ENCODE measurements at places on chromosomes 16 and 17.

DNA sequence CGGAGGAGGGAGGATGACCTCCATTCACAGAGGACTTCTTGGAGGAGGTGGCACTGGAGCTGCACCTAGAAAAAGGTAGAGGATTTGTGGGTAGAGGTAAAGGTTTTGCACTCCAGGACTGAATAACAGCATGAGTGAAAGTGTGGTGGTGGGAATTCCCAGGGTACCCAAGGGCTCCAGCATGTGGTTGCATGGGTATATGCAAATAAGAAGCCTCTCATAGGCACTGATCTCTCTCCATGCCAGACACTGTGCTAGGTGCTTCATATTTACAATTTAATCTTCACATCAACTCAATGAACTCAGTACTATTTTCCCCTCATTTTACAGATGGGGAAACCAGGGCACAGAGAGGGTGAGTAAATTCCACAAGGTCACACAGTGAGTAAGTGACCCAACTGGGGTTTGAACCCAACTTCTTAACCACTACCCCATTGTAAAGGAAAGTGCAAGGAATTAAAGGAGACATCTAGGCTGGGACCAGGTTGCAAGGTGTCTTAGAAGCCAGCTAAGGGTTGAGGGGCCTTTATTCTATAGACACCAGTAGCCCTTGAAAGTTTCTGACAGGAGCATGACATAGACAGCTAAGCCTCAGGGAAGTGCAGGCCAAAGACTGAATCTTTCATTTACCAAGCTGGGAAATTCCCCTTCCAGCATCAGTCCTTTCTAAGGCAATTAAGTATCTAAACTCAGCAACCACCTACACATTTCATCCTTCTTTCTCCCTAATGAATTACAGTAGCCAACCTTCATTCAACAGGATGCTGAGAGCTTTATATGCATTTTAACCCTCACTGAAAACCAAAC lies 21.3 kb downstream of the SCNN1B start:
- DNase-seq: no peak

DNA sequence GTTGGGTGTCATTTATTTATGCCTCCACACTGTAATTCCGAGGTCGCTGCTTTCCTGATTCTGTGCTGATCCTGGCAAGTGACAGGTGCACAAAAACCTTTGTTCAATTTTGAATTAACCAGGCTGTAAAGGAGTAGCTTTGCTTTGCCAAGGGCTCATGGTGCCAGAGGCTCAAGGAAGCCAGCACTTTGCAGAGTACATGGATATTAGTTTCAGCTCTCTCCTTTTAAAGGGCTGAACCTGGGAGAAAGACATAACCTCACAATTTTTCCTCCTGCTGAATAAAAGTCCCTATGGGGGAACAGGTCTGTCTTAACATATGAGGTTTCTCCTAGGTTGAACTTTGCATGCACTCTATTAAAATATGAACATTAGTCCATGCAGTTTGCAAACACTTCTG lies 227.6 kb upstream of the WSB1 start:
- no peak for DNase-seq

- DNase-seq: no peak
These were observed 67.8 kb downstream of the ANKRD11 start for GRCh38 chr16:89422527-89422904.

GRCh38 chr17:59762049-59762823 lies 54.8 kb downstream of the VMP1 start:
- DNase-seq: peak; percentile 80

- no peak for DNase-seq
These were observed 22.0 kb downstream of the C16orf87 start for GRCh38 chr16:46808997-46809396.

GRCh38 chr16:30731411-30731810 lies 16.8 kb upstream of the PHKG2 start:
- no peak for DNase-seq

DNA sequence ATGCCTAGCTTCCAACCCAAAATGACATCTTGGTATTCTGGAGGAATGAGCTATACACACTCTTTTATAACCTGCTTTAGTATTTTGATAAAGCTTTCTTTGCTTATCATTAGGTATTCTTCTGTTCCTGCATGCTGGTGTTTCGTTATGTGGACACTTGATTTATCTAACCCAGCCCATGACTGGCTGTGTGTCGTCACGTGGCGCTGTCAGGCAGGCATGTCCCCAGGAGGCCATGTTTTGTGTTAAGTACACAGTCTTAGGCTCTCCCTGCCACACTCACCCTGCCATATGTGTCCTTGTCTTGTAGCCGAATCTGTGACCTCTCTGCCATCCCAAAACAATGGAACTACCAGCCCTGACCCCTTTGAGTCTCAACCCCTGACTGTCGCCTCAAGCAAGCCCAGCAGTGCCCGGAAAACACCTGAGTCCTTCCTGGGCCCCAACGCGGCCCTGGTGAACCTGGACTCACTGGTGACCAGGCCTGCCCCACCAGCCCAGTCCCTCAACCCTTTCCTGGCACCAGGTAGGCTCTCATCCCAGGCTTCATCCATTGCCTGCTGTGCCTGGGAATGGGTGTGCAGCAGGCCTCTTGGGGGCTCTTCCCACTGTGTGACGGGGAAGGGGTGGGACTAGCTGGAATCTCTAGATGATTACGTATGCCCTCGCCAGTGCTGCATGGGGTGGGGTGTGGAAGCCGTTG lies 30.8 kb downstream of the B9D1 start:
- DNase-seq: no peak

GRCh38 chr16:21185659-21186325 lies 25.6 kb downstream of the ZP2 start:
- DNase-seq: no peak

- DNase-seq: no peak
These were observed 17.3 kb upstream of the ERCC4 start for GRCh38 chr16:13902677-13903076.

- DNase-seq: no peak
These were observed 13.4 kb downstream of the IRF8 start for GRCh38 chr16:85912211-85912974.

DNA sequence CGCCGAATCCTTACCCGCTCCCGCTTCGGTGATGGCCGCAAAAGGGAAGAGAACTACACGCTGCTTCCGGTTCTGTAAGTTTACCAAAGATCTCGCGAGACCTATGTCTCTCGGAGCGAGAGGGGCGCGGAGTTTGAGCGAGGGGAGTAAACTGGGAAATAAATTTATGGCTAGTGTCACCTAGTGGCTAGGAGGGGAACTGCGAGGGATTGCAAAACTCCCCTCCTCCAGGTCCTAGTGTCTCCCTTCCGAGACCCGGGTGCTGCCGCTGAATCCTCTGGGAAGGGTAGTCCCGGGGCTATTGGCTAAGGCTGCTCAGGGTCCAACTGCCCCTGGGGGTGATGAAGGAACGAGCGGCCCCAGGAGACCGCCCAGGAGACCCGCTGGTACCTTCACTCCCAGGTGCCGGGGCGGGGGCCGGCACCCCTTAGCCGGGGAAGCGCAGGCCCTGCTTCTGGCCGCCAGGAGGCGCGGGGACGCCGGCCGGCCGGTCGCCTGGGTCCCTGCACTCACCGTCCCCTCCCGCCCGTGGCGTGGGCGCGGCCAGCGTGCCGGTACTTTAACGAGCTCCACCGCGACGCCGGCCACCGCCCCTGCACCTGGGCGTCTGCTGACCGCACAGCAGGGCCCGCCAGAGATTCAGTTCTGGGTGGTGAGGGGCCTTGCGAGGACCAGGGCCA lies at the start of gene RPL26:
RPL26 (minus strand) TSS at position 51 of the 680 bp plus-strand sequence. CDS start 883 bp downstream, outside the sequence.
- peak; percentile 98 for DNase-seq

DNA sequence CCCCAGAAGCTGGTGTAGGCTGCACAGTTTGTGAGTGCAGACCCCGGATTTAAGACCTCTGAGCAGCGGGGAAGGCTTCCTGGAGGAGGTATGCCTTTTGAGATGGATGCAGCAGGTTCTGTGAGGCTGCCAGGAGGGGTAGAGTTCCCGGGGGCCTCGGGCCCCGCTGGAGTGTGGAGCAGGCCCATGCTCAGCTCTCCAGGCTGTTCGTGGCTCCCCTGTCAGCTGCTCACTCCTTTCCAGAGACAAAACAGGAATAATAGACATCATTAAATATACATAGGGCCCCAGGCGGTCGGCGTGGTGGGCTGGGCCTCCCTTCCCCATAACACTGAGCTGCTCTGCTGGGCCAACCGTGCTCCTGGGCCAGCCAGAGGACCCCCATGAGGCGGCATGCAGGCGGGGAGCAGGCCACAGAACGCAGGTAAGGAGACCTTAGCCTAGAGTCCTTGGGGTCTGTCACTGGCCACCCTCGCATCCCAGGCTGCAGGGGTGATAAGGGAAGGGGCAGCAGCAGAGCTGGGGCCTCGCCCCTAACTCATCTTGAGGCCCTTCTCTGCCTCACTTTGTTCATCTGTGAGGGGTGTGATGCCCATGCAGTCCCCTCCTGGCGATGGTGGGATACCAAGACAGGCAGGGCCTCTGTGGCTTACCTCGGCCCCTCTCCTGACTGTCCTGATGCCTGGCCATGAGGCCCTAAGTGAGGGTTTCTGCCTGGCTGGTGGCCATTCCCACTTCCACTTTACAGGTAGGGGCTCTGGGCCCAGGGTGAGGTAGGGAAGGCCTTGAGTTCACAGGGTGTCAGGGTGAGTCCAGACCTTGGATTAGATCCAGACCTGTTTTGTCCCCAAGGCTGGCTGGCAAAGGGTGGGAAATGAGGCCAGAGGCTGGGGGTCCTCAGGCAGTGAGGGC lies at the start of gene MYO15A:
MYO15A (plus strand) TSS at position 356 of the 912 bp plus-strand sequence. CDS start 10,045 bp downstream, outside the sequence.
- DNase-seq: no peak

GRCh38 chr16:4347765-4348509 lies 3.2 kb downstream of the PAM16 start:
- no peak for DNase-seq

GRCh38 chr16:9102379-9102778 lies 10.9 kb downstream of the HAPSTR1 start:
- peak; percentile 84 for DNase-seq

GRCh38 chr17:39740357-39741111 lies 2.8 kb downstream of the GRB7 start:
- DNase-seq: no peak

DNA sequence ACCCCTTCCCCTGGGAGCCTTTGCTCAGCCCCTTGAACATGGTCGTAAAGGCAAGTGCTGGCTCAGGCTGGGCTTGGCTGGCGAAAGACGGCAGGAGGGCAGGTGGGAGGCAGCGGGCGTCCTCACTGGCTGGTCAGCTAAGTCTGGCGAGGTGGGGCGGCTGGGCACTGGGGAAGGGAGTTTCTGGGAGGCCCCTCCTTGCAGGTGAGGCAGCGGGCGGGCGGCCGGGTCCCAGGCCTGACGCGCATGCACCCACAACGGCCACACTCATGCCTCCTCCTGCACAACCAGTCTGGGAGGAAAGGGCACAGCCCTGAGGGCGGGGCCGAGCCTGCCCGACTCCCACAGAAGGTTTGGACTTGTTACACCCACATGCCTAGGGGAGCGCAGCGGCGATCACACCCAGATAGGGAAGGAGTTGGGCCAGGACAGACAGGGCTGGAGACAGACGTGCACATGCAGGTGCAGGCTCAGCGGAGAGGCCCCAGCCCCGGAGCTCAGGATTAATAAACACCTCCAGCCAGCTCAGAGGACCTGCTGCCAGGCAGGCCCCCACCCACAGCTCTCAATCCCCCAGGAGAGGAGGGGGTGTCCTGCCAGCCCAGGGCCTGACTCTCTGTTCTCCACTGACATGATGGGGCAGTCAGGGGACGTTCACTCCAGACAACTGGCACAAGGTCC lies at the start of gene EVPL:
EVPL (minus strand) TSS at position 148 of the 681 bp plus-strand sequence; CDS start at position 40, 108 bp downstream.
- no peak for DNase-seq

DNA sequence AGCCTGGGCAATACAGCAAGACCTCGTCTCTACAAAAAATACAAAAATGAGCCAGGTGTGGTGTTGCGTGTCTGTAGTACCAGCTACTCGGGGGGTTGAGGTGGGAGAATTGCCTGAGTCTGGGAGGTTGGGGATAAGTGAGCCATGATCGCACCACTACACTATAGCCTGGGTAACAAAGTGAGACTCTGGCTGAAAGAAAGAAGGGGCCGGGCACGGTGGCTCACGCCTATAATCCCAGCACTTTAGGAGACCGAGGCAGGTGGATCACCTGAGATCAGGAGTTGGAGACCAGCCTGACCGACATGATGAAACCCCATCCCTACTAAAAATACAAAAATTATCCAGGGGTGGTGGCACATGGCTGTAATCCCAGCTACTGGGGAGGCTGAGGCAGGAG lies 10.5 kb upstream of the GRB2 start:
- DNase-seq: no peak

GRCh38 chr16:51657848-51658247 lies 506.8 kb upstream of the SALL1 start:
- no peak for DNase-seq

DNA sequence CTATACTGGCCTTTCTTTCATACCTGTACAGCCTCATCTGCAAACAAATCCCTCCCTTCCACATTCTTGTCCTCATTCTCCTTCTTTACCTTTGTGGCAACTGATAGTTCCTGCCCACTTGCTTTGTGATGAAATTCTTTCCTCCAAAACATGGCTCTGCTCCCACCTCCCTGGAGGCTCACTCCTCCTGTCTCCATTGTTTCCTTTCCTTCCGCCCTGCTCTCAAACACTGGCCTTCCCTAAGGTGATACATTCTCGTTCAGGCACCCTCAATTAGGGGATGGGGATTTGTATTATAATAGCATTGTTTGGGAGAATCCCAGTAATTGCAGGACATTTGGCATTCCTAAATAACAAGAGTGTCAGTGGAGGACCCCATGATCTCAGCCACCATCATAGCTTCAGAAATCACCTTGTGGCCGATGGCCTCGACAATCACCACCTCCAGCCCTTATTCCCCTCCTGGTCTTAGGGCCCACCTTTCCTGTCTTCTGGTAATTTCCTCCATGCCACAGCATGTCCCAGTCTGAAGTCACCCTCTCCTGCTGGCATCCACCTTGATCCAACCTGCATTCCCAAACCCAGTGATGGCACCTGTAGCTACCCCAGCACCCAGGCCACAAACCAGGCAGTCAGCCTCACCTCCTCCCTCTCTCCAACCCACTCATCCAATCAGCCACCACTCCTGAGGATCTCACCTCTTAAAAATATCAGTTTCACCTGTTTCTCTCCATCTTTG lies 7.9 kb downstream of the UNC119 start:
- no peak for DNase-seq

DNA sequence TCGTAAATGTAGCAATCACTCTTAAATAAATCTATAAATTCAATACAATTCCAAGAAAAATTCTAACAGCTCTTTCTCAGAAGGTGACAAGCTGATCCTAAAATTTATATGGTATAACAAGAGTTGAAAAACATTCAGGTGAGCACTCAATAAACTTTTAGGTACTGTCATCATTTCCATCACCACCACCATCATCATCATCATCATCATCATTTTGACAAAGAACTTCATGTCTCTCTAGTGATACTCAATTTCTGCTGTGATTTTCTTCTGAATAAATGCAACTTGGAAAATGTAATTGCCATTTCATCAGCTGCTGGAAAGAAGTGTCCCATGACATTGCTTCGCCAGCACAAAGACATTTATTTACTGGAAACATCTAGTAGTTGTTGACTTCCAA lies 222.9 kb upstream of the IRX5 start:
- DNase-seq: no peak

- DNase-seq: no peak
These were observed 73.1 kb downstream of the ASIC2 start for GRCh38 chr17:33220036-33220435.
